ENCODE measurements at places on chromosomes 4 and X.

DNA sequence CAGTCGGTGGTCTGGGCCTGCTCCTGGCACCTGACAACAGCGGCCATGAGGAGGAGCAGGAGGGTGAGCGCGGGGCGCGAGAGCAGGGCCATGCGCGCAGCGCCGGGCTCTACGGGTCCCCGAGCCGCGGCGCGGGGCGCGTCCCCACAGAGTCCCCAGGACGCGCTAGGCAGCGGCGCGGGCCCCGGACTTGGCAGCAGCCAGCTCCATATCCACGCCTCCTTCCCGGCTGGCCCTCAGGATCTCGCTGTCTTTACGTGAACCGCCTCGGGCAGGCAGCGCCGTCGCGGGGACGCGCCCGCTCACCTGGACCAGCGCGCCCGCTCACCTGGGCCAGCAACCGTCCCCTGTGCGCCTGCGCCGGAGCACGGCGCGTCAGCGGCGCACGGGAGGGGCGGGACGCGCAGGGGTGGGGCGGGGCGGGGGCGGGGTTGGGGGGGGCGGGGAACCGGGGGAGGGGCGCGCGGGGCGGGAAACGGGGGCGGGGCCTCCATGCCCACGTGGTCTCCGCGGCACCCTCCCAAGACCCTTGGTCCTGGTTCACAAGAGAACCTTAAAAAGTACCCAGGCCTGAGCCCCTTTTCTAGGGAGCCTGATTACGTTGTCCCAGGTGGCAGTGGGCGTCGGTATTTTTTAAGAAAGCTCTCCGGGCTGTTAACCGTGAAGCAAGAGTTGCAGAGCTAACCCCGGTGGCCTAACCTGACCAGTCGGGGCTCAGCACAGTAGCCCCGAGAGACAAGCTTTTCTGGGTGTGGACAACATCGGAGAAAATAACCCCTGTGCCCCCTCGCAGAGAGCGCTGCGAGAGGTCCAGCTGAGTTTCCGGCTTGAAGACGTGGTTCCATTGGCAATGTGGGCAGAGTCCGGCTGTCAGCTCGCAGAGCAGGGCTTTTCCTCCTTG is at the start of gene PLA2G12A:
Gene PLA2G12A, minus strand, starts transcription at position 353 of the 901 bp plus-strand sequence. Its CDS starts 261 bp downstream, at position 92.
- DNase-seq: peak; percentile 51

- DNase-seq: no peak
These were observed 70.1 kb downstream of the NSG1 start for GRCh38 chr4:4456816-4457578.

- no peak for DNase-seq
These were observed 23.2 kb downstream of the PRPS2 start for GRCh38 chrX:12814420-12814819.

GRCh38 chr4:142352712-142353111 is 493.4 kb downstream of the INPP4B start:
- DNase-seq: no peak

DNA sequence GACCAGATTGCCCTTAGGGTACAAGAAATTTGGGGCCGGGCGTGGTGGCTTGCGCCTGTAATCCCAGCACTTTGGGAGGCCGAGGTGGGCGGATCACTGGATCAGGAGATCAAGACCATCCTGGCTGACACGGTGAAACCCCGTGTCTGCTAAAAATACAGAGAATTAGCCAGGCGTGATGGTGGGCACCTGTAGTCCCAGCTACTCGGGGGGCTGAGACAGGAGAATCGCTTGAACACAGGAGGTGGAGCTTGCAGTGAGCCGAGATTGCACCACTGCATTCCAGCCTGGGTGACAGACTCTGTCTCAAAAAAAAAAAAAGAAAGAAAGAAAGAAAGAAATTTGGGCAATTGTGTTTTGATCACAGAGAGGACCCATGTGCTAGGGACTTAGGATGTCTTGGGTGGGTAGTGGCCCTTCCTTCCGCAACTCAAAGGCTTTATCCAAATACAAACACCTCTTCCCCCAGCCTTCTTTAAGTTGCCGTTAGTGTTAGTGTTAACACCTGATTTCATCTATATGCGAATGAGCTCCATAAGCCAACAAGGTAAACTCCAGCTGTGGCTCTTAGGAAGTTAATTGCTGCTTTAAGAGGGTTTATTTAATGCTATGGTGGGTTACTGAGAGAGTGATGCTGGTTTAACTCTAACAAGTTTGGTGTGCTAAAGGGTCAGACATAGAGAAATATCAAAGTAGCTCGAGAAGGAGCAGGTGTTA is 8.6 kb upstream of the CCDC110 start:
- DNase-seq: no peak

DNA sequence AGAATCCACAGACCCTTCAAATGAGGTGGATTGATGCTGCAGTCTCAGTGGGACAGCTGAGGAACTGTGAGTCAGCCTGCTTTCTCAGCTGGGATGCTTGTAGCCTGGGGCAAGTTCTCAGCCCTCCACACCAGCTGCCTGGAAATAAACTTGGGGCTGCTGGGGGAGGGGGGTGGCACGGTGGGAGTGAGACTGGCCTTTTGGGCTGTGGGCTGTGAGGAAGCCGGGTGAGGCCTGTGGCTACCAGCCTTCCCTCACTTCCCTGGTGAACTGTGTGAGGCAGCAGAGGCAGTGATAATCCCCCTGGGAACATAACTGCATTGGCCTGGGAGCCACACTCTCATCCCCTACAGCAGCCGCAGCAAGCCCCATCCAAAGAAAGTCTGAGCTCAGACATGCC is 114.5 kb upstream of the GUCY1A1 start:
- no peak for DNase-seq

- no peak for DNase-seq
These were observed 39.0 kb downstream of the FAM53A start for GRCh38 chr4:1644891-1645657.

DNA sequence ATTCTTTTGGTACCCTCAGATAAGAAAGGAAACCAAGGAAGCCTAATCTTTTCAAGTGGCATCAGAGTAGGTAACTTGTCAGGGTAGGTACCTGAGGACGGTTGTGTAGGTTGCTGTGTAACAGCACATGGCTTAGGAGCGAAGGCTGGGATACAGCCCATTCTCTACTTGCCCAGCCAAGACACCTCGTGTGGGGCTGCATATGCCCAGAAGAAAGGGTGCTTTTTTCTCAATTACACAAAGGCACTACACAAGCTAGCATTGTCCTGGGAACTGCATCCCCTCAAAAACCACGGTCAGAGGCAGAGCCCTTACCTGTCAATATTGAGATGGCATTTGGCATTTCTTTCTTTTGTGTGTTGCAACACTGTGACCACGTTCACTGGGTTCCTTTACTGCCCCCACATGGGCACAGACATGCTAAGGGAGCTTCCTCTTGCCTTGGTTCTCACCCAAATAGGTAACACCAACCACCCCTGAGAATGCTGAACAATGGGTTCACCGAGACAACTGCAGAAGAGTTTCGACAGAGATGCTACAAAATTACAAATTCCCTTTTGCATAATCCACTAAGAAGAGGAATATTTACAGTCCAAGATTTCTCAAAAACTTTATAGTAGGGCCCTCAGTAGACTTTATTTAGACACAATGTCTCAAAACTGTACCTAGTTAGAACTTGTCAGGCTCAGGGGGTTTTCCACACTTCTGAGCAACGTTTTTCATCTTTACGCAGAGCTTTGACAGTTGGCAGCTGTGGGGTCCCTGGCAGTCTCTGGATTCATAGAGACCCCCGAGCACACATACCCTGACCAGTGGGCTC is 35.8 kb upstream of the TNIP3 start:
- DNase-seq: no peak

- no peak for DNase-seq
These were observed 73.2 kb downstream of the HOPX start for GRCh38 chr4:56607926-56608325.

GRCh38 chrX:9149501-9150245 is 115.7 kb upstream of the FAM9B start:
- no peak for DNase-seq

DNA sequence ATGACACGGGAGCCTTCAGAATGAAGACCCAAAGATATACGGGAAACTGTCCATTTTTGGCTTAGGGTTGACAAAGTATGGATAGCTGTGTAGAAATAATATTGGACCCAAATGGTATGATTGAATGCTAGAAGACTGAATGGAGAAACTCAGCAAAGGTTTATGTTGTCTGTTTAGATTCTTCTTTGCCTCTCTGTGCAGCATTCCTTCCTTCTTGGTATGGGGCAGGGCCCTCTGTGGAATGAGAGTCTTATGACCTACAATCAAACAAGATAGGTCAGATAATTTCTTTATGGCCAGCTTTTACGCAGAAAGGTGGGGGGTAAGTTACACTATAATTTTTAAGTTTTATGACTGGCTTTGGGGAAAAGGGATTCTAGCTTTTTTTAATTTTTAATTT is 124.3 kb downstream of the PCDH10 start:
- DNase-seq: no peak
